ENCODE measurements at places on chromosomes 16 and 17. TPM values are rescaled to one million over a fixed set of nuclear protein-coding genes. Genes with fewer than 3 reads are reported as not detected.

LITAFD gene
- total RNA-seq = not detected

INCA1 gene
- total RNA-seq = 1.6 TPM

DPEP3 gene
- total RNA-seq = not detected

OR4D1 gene
- not detected for total RNA-seq

LPCAT2 gene
- 60.3 TPM for total RNA-seq

KRTAP4-9 gene
- total RNA-seq = not detected

CHST6 gene
- 0.79 TPM for total RNA-seq

DNAH2 gene
- under 0.01 TPM for total RNA-seq

GNGT2 gene
- not detected for total RNA-seq

CACNA1G gene
- total RNA-seq = not detected

PRAC2 gene
- total RNA-seq = not detected

KDM6B gene
- 4.9 TPM for total RNA-seq

MSI2 gene
- total RNA-seq = 173 TPM

CBFB gene
- total RNA-seq = 46.0 TPM

CCL17 gene
- not detected for total RNA-seq

CARD14 gene
- total RNA-seq = 19.6 TPM

SLC35G6 gene
- not detected for total RNA-seq

NPIPA8 gene
- 0.79 TPM for total RNA-seq

KCNG4 gene
- total RNA-seq = not detected

PIGQ gene
- total RNA-seq = 27.2 TPM

KRTAP4-6 gene
- total RNA-seq = not detected

RAB37 gene
- total RNA-seq = not detected

GJC1 gene
- 9.3 TPM for total RNA-seq

LPO gene
- not detected for total RNA-seq

TEX19 gene
- total RNA-seq = under 0.01 TPM

BFAR gene
- total RNA-seq = 115 TPM

PLCD3 gene
- 143 TPM for total RNA-seq

SP6 gene
- total RNA-seq = 1.8 TPM

PRCD gene
- 0.43 TPM for total RNA-seq

UTS2R gene
- not detected for total RNA-seq

SLC22A31 gene
- total RNA-seq = not detected

OR2C1 gene
- 0.43 TPM for total RNA-seq

MYH11 gene
- total RNA-seq = not detected

SLC9A5 gene
- total RNA-seq = 0.33 TPM

ZNF286A gene
- 38.2 TPM for total RNA-seq

GPR139 gene
- not detected for total RNA-seq

RPH3AL gene
- 0.79 TPM for total RNA-seq

BAIAP3 gene
- total RNA-seq = not detected

CACNG5 gene
- not detected for total RNA-seq
